ENCODE measurements at places on chromosomes 3 and 15.

DNA sequence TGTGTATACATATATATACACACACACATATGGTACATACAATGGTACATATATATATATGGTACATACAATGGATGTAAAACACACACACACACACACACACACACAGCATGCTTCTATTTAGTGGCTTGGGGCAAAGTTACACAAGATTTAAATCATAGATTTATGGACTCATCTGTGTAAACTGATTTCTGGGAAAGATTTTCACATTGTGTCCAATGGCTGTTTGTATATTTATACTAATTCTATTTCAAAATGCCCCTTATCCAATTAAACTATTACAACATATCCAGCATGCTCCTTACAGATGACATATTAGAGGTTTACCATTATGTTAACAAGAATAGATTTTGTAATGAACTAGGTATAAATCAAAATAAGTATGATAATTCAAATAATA, 94.9 kb downstream of the ANO10 start:
- no peak for DNase-seq

DNA sequence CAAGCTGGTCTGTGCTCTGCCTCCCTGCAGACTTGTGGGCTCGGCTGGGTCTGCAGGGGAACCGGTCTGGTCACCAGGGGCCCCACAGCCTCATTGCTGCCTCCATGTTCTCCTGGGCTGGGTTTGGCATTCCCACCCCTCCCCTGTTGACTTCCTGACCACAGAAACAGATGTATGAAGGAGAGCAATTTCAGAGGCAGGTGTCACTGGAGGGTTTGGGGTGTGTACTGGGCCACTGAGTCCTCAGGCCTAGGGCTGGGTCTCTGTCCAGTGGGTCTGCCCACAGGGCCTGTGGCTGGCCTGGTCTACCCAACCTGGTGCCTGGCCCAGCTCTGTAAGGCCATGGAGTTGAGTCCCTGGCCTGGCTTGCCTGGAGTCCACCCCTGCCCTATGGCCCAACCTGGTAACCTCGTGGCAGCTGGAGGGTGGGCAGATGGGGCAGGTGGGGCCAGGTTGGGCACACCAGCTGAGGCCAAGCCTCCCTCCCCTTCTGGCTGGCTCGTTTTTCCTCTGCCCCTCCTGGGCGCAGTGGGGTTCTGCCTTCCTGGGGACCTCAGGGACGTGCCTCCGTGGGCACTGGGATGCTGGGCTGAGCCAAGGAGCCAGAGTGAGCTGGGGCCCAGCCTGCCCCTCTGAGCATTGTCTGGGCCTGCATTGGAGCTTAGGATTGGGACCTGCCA, 20.8 kb downstream of the PLXNA1 start:
- DNase-seq, result no peak

DNA sequence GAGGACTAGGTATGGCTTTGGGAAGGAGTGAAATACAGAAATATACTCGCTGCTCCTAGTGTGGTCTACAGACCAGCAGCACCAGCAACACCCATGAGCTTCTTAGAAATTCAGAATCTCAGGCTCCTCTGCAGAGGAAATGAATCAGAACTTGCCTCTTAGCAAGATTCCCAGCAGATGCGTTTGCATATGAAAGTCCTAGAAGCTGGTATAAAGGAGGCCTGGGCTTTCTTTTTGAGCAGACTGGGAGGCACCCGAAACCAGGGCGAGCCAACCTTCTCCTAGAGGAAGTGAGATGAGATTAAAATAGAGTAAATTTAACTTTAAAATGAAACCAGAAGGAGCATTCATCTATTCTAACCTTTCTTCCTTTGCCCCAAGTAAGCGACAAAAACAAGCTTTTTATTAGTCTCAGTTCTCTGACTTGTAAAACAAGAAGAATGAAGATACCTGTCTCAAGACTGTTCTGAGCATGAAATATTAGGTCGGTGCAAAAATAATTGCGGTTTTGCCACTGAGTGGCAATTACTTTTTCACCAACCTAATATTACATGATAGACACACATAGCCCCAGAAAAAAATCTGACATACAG, 140.0 kb downstream of the PDZRN3 start:
- DNase-seq, result no peak

GRCh38 chr3:134312072-134312872, 61.6 kb upstream of the RYK start:
- peak; percentile 63 for DNase-seq

GRCh38 chr15:101329867-101330380, 34.9 kb upstream of the SNRPA1 start:
- no peak for DNase-seq

DNA sequence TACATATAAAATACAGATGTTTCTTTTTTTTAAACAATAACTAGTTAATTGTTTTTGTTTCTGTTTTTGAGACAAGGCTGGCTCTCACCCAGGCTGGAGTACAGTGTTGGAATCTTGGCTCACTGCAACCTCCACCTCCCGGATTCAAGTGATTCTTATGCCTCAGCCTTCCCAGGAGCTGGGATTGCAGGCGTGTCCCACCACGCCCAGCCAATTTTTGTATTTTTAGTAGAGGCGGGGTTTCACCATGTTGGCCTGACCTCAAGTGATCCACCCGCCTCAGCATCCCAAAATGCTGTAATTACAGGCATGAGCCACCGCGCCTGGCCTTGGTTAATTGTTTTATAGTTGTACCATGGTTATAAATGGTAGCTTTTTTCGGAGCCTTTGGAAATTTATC, 72.3 kb downstream of the PIAS1 start:
- no peak for DNase-seq

DNA sequence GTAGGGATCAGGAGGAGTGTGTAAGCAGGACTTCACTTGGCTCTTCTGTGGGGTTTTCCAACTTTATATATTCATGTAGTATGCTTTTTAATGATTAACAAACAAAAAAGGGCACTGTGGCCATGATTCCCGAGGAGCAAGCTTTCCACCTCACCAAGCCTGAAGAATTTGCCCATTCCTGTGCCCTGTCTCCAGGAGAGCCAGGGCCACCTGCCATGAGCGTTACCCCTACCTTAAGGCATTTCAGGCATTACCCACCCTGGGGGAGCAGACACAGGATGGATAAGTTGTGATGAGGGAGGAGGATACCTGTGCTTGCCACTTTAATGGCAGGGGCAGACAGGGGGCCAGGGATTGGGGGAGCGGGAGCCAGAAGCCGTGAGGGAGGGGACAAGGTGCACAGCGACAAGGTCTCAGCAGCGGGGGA, 3.0 kb downstream of the TRPM1 start:
- no peak for DNase-seq

GRCh38 chr3:81581966-81582599, 179.4 kb downstream of the GBE1 start:
- peak; percentile 23 for DNase-seq

DNA sequence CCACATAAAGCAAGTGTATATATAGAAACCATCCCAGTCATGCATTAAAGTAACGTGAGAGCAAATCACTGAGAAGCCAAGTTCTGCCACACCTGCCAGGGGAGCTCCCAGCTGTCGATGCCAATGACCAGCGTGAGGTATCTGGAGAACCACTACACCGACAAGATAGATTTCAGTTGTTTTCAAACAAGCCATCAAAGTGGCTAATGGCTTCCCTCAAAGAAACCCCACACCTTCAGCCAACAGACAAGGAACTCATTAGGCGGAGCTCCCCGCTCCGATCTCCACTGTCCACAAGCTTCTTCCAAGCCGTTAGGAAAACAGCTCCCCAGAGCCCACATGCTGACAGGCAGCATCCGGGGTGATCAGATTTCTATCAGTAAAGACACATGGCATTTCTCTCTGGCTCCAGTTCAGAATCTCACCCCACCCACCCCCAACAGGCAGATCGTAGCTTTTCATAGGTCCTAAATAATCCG, 54.2 kb upstream of the SPATA12 start:
- DNase-seq, result no peak

GRCh38 chr3:171283183-171283847, 176.9 kb downstream of the TNIK start:
- no peak for DNase-seq

DNA sequence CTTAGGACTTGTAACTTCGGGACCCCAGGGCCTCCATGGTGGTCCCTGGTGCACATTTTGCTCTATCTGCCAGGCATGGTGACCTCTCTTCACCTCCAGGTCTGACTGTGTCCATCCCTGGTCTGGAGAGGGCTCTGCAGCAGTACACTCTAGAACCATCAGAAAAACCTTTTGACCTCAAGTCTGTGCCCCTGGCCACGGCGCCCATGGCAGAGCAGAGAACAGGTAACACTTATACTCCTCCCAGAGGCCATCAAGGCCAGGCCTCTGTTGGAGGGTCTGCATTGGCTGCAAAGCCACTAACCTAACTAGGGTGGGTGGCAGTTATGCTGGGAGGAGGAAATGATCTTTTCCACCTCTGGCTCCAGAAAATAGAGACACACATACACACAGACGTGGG, 10.3 kb upstream of the HMCES start:
- DNase-seq, result no peak

DNA sequence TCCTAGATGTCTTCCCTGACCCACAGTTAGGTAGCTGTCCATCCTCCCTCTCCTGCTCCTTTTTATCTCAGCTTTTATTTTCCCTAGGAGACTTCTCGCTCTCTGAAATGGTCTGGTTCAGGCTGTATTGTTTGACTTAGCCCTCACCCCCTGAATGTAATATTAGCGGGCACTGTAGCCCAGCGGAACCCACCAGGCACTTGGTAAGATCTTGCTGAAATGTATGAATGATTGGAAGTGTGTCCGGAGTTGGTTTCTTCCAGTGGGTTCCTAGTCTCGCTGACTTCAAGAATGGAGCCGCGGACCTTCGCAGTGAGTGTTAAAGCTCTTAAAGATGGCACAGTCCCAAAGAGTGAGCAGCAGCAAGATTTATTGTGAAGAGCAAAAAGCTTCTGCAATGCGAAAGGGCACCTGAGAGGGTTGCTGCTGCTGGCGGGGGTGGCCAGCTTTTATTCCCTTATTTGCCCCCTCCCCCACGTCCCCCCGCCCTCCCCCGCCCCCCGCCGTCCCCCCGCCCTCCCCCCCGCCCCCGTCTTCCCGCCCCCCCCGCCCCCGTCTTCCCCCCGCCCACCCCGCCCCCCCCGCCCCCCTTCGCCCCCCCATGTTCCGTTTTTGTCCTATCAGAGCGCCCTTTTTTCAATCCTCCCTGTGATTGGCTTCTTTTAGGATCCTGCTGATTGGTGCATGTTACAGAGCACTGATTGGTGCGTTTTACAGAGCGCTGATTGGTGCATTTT, 694 bp upstream of the EEFSEC start:
- no peak for DNase-seq

- DNase-seq, result peak; percentile 95
These were observed at the start of gene KPNA1 for GRCh38 chr3:122514123-122515019. Gene KPNA1 (minus strand): TSS chr3:122514939. CDS start chr3:122496565, 18,374 bp downstream.

DNA sequence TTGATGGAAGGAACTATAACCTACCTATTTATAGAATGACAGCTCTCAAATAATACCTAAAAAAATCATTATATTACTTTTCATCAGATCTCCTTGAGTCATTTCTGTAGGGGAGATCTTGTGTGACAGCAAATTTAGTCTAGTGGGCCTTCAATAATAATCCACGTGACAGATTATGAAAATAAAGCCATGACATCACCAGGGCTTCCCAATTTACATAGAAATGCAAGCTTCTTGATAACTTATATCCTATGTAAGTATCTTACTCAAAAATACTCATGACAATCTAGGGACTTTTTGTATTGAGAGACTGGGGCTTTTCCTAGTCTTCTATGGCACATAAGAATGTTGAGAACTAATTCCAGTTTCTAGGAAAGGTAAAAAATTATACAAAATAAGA, 21.6 kb downstream of the IFT57 start:
- DNase-seq, result no peak

Measured in suppressor macrophage treated with lipopolysaccharide for 4 hours (primary cell).